B cell (primary cell): ENCODE measurements at places on chromosomes 11 and 22. TPM values are rescaled to one million over a fixed set of nuclear protein-coding genes. Genes with fewer than 3 reads are reported as not detected.

Gene GAL3ST1
- total RNA-seq: 0.46 TPM in 1 of 2 replicates, not detected in the other

Gene LRRC4C
- total RNA-seq: 0.57 TPM in 1 of 2 replicates, not detected in the other

Gene GNG3
- 0.95 and 2.1 TPM in 2 replicates for total RNA-seq

GRCh38 chr22:45831394-45831793, 145.6 kb downstream of the WNT7B start:
- H3K27me3 ChIP-seq: no peaks in the 10 kb centered on the region
- H3K4me3 ChIP-seq: no peak overlapping the region
- no peak for DNase-seq
- no peak overlapping the region for H3K27ac ChIP-seq
- H3K36me3 ChIP-seq: peaks cover 5% of the 10 kb centered on the region

DNA sequence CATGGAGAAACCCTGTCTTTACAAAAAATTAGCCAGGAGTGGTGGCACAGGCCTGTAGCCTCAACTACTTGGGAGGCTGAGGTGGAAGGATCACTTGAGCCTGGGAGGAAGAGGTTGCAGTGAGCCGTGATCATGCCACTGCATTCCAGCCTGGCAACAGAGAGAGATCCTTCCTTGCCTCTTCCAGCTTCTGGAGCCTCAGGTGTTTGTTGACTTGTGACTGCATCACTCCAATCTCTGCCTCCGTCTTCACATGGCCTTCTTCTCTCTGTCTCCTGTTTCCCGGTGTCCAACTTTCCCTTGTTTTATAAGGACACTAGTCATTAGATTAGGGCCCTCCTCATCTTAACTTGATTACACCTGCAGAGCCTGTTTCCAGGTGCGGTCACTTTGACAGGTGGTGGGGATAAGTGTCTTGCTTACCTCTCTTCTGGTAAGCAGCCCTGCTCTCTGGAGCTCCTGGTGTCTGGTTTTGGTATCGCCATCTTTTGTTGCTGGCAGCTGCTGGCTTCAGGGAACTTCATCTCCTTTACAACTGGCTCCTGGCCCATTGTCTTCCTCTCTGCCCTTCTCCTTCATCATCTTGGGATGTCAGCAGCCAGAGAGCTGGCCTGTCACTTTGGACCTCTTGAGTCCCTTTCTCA, 8.2 kb upstream of the USP2 start:
- H3K27ac ChIP-seq: no peak overlapping the region
- H3K36me3 ChIP-seq: no peaks in the 10 kb centered on the region
- DNase-seq: no peak
- H3K4me1 ChIP-seq: no peaks in the 10 kb centered on the region

GRCh38 chr22:32132783-32133182, 26.3 kb downstream of the C22orf42 start:
- no peak for DNase-seq
- H3K4me3 ChIP-seq: no peak overlapping the region
- no peaks in the 10 kb centered on the region for H3K27me3 ChIP-seq
- no peak overlapping the region for H3K27ac ChIP-seq
- no peaks in the 10 kb centered on the region for H3K4me1 ChIP-seq
